RPMI8226 (cell line): ENCODE measurements at places on chromosomes 3 and 15.

- DNase-seq: no peak
Measured at GRCh38 chr15:75449585-75450306, 1.7 kb downstream of the SIN3A start.

DNA sequence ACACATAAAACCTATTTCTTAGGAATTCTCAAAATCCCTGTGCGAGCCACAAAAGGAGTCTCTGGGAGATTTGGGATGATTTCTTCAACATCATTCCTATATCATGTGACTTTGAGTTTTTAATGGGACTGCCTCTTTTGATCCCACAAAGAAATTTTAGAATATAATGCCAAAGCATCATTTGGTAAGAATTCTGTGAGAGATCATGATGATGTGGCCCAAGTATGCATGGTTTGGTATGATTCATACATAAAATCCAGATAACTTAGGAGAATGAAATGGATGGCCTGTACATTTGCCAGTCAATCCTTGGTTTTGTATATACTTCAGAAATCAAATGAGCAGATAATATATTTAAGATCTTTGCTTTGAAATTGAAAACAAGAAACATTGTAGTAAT lies 61.3 kb downstream of the UBE2E2 start:
- DNase-seq: no peak

GRCh38 chr3:155944081-155944480 lies 73.6 kb downstream of the GMPS start:
- DNase-seq: no peak

DNA sequence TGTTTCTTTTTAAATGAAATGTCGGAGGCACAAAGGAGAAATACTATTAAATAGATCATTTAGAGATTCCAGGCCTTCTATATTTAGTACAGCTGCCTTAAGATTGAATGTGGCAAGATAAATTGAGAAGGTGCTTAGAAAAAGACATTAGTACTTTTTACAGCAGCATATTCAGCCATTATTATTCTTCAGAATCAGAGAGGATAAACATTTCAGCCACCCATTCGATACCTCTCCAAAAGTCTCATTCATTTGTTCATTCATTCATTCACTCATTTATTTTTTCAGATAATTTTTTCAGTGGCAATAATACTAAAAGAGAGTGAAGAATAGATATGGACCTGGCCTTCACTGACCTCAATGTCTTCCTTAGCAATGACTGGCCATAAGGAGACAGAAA lies 347.0 kb downstream of the GRM7 start:
- DNase-seq: no peak

GRCh38 chr3:100254168-100254777 lies 6.5 kb upstream of the TBC1D23 start:
- peak; percentile 46 for DNase-seq

DNA sequence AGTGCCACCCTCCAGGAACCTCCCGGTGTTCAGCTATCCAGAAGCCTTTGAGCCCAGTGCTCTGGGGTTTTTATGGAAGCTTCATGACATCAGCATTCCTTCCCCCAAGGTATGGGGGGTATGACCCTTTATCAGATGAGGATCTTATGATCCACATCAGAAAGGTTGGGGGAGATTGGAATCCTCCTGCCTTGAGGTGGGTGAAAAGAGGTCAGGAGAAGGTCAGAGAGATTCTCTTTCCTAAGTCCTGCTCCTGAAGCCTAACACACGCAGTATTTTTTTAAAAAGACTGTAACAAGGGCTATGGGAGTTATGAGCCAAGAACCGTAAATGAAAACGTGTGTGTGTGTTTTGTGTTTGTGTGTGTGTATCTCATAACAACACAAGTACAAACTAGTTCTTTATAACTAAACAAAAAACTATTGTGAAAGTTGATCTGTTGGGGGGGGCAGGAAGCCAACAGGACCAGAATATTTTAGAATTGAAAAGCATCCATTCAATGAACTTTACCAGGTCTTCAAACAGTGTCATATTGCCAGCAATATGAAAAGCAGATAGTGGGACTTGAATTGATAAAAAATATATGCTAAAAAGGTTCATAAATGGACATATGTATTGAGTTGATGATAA lies 13.2 kb downstream of the MKRN3 start:
- no peak for DNase-seq

DNA sequence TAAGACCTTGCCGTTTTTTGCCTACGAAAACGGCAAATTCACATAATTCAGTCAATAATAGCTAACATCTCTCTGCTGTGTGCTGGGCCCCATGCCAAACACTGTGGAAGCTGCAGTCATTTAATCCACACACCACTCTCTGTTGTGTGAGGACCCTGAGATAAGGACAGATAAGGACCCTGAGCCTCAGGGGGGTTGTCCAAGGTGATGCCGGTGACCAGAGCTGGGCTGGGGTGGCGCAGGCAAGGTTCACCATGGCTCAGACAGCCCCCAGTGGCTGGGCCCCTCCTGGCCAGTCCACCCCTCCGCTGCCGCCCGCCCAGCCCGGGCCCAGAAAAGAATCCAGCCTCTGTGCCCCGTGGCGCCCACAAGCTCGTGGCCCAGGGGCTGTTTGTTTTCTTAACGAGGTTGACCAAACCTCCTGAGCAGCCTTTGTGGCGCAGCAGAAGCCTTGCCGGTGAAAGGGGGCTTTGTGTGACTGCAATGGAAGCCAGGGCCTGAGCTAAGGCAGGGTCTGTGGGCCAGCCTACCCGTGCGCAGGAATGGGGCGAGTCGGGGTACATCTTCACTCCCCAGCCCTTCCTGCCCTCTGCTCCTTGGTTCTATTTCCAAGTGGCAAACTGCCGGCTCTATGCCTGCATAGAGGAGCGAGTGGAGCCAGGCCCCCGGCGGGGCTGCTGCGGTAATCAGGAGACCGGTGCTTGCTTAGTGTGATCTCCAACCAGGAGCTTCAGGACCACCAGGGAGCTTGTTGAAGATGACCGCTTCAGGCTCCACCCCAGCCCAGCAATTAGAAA lies 4.4 kb upstream of the SNX22 start:
- DNase-seq: no peak

DNA sequence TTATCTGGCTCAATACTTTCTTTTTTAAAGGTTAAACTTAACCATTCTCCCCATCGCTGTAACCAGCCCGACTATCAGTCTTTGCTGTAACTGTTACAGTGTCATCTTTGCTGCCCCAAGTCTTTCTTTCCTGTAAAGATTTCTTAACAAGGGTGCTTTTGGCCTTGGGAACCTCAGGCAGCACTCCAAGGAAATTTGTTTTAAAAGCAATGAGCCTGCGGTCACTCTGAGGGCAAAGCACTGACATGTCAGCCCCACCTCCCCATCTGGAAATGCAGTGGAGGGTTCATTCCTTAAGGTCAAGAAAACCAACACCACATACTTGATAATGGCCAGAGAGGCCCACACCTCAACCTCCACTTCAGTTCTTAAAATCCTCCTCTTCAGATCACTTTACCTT lies 3.2 kb downstream of the TRANK1 start:
- DNase-seq: no peak

DNA sequence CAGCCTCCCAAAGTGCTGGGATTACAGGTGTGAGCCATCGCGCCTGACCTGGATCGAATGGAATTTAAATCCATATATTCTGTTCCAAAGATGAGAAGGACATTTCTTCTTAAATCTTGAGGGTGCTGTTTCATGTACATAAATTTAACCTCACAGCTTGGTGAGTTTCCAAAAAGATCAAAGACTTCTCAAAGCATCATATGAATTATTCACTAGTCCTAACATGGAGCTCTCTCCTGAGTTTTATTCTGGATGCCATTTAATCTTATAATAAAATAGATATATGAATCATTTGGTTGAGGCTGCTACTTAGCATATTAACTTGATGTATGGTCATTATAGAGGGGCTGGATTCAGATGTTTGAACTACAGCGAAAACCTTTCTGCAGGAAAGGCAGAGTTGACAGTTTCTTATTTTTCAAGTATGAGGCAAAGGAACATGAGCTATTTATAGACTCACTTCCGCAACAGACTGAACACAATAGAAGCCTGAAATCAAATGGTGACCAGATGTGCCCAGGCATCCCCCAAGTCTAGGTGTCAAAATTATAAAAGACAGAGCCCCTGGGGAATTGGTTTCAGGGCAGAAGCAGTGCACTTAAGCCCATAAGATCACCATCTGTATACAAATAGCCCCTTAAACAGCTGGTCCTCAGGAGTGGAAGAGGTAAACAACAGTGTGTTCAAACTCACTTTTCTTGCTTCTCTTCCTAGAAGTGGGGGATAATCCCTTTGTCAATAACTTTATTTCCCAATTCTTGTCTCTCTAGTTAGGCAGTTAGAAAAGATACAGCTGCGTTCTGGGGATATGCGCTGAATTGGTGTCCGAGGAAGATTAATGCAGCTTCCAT lies 29.7 kb downstream of the STARD9 start:
- DNase-seq: peak; percentile 69

DNA sequence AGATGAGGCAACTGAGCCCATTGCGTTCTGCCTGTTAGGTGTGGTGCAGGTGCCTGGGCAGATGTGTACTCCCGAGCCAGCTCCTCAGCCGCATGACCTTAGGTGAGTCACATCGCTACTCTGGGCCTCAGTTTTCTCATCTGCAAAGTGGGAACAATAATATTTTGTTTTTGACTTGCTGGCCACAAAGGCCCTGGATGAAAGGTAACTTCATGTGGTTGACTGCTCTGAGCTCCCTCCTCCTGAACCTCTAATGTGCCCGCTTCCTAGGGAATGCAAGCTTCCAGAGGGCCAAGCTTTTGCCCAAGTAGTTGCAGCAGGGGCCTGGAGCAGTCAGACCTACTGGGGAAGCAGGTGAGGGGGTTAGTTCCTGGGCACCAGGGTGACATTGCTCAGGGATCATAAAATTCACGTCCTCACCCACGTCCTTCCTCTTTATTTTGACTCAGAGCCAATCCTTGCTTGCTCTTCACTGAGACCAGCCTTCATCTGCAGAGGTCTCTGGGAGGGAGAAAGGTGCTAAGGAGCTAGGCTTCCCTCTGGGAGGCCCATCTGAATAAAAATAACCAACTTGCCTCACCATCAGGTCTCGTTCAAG lies 149.0 kb upstream of the TLE3 start:
- DNase-seq: peak; percentile 62

GRCh38 chr3:23431764-23432163 lies 228.6 kb downstream of the UBE2E2 start:
- no peak for DNase-seq

GRCh38 chr3:183988216-183988790 lies 29.4 kb downstream of the ABCC5 start:
- DNase-seq: no peak

- DNase-seq: no peak
Measured at GRCh38 chr3:29406291-29406832, 125.5 kb downstream of the RBMS3 start.

DNA sequence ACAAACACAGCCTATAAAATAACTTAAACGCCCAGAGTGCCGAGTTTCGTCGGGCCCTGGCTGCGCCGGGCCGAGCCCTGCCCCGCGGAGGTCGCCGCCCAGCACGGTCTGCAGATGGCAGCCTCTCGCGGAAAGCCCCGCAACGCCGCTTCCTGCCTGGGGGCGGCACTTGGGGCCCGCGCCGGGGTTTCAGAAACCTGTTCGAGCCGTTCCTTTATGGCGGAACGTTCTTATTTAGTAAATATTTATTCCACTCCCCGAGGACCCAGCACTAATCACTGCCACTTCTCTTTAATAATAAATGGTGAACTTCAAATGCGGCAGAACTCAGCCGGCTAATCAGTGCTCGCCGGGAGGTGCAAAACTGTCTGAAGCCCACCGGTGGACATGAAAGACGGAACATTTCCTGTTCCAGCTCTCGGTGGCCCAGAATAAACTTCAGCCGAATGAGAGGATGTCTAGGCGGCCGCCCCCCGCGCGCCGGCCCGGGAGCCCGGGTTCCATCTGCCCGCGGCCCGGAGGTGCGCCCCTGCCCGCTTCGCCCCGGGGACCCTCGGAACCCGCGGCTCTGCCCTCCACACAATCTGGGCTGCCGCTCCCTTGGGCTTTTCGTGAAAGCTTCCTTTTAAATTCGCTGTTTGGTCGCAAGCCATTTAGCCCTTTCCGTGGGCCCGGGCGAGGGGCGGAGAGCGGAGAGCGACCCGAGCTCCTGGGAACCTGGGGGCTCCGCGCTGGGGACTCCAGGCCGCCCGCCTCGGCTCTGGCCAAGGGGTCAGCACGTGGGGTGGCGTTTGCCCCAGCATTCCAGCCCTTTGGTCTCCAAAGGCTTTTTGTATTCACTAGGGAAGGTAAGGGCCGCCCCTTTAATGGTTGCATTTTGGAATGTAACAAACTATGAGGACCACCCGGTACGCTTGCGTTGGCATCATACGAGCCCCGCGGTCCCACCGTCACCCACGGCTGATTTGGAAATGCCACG lies 110.8 kb upstream of the ATP11B start:
- peak; percentile 74 for DNase-seq

- DNase-seq: no peak
Measured at GRCh38 chr3:117405359-117405758, 695.8 kb downstream of the TUSC7 start.

GRCh38 chr15:68352401-68353062 lies 75.0 kb downstream of the FEM1B start:
- no peak for DNase-seq

DNA sequence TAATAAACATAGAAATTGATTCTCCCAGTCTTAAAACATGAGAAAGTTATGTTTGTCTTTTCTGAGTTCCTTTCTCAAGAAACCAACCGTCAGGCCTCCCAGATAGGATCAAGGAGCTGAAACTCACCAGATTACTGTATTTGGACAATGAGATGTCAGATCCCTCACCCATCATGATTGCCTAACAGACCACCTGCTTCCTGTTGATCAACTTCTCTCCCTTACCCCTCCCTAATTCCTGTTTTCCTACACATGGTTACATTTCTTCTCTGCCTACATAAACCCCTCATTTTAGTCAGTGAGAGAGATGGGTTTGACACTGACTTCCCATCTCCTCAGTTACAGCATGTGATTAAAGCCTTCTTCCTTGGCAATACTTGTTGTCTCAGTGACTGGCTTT lies 917.5 kb downstream of the FHIT start:
- DNase-seq: no peak

- DNase-seq: no peak
Measured at GRCh38 chr3:178676077-178676476, 139.8 kb downstream of the KCNMB2 start.

DNA sequence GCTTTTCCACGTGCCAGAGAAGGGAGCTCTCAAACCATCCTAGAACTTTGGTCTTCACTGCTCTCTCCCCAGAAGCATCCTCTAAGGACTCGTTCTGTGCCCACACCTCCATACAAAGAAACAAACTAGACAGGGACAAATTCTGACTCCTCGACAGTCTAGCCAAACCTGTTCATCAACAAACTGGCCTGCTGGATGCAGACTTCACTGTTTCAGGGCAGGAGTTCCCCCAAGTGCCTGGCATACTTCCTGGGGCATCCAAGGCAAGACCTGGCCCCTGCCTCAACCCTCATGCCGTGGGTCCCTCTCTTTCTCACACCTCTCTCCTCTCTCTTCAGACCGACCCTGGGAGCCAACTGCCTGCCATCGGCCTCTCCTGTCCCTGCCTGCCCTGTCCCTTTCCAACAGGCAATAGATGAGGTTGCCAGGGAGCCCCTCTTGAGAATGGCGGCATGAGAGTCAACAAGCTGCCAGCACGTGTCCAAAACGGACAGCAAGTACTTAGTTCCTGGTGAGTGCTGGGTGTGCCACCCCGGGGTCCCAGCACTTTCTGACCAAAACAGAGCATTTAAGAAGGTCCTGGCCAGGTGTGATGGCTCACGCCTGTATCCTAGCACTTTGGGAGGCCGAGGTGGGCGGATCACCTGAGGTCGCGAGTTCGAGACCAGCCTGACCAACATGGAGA lies 79.1 kb upstream of the HES1 start:
- no peak for DNase-seq

- peak; percentile 78 for DNase-seq
Measured at GRCh38 chr3:42476225-42477125, 26.0 kb upstream of the VIPR1 start.
